Forelimb muscle (tissue), 1 donor: ENCODE measurements at places on chromosomes 5 and 9. TPM values are rescaled to one million over a fixed set of nuclear protein-coding genes. Genes with fewer than 3 reads are reported as not detected.

ZNF484 gene
- polyA plus RNA-seq: 5.0 TPM

DNA sequence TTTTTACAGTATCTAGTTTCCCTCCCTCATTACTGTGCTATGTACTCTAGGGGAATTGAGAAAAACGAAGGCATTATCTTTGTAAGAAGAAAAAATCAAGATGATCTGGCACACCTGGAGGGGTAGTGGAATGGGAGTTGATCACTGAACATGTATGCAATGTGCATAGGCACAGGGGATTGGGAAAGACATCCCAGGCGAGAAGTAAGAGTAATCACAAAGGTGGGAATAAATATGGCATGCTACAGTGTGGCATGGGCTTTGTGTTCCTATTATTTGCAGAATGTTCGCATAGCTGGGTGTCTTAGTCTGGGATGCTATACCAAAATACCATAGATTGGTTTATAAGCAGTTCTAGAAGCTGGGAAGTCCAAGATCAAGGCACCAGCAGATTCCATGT, 130.6 kb downstream of the SMARCA2 start:
- DNase-seq: no peak

- no peak for DNase-seq
These were observed 28.4 kb downstream of the PAPPA start for GRCh38 chr9:116181853-116182610.

DNA sequence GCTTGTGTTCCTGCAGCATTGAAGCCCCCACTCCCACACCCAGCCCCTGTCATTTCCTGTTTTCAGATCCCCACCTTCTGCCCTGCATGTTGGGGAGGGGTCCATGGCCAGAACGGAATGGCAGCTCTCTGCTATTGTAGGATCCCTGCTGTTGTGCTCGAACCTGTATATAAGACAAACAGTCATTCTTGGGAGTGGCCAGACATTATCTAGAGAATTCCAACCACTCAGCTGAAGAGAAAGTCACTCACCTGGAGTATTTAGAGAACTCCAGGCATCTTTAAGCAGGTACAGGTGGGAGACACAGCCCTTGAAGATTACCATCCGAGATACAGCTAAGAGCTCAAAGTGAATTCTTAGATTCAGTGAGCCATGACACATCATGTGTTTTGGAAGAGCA, 96.1 kb downstream of the C9orf152 start:
- no peak for DNase-seq

GRCh38 chr9:33124046-33124445, 43.1 kb downstream of the B4GALT1 start:
- DNase-seq: no peak

TEK gene
- 14.0 TPM for polyA plus RNA-seq

ZMYND19 gene
- 17.7 TPM for polyA plus RNA-seq

DNA sequence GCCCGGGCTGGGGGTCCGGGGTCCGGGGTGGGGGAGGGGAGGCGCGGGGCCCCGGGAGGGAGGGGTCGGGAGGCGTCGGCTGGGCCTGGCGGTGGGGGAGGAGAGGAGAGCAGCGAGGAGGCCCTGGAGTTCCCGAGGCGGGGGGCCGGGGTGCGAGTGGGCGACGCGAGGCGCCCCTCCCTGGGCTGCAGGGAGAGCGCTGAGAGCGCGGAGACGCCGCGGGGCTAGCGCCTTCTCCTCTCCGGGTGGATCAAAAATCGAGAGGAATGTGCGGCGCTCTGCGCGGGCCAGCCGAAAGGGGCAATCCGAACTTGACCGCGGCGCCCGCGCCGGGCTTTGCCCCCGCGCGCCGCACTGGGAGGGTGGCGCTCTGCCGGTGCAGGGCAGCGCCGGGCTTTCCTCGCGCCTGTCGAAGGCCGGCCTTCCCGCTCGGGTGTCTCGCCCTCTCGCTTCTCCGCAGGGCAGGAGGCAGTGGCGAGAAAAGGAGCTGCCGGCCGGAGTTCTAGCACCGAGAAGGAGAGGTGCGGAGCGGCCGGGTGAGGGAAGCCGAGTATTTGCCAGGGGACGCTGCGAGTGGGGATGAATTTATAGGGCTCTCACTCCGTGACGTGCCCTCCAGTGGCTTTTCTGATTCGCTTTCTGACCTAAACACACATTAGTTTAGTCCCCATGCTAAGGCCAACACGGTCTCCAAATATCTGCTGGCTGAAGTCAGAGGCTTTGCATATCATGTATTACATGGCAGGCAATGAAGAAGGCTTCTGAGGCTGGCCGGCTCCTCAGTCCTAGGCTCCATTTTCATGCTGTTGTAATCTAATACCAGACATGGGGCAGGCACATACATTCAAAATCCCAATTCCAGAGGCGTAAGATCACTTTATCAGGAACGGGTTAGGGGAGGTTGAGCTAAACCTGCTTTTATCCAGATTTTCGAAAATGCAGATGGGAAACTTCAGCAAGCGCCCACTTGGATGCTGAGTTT, 503 bp upstream of the GDNF start:
- no peak for DNase-seq

DEPDC1B gene
- 3.2 TPM for polyA plus RNA-seq

GRCh38 chr9:129174102-129174723, 3.8 kb downstream of the IER5L start:
- peak; percentile 85 for DNase-seq

TMEM215 gene
- 0.54 TPM for polyA plus RNA-seq

GRCh38 chr5:112880219-112880964, 19.3 kb downstream of the SRP19 start:
- DNase-seq: no peak
